ENCODE measurements at places on chromosomes 6 and 20. TPM values are rescaled to one million over a fixed set of nuclear protein-coding genes. Genes with fewer than 3 reads are reported as not detected.

The TOX2 gene
- total RNA-seq, result 4.4 TPM

GRCh38 chr6:47646689-47647088, 51.7 kb upstream of the ADGRF4 start:
- no peak overlapping the region for H3K27ac ChIP-seq
- no peak for DNase-seq
- H3K36me3 ChIP-seq, result no peaks in the 10 kb centered on the region
- peaks cover 4% of the 10 kb centered on the region for H3K27me3 ChIP-seq
- no peaks in the 10 kb centered on the region for H3K4me1 ChIP-seq

The FKBP1C gene
- total RNA-seq, result 0.50 TPM

The TFAP2A gene
- total RNA-seq, result not detected

All from activated CD4-positive, alpha-beta memory T cell treated with anti-CD3 and anti-CD28 coated beads, Interleukin-2, amount 10 ng/mL, durations not matched to agents 7 days and 5 days (primary cell).